ENCODE measurements at places on chromosomes 2 and 18.

DNA sequence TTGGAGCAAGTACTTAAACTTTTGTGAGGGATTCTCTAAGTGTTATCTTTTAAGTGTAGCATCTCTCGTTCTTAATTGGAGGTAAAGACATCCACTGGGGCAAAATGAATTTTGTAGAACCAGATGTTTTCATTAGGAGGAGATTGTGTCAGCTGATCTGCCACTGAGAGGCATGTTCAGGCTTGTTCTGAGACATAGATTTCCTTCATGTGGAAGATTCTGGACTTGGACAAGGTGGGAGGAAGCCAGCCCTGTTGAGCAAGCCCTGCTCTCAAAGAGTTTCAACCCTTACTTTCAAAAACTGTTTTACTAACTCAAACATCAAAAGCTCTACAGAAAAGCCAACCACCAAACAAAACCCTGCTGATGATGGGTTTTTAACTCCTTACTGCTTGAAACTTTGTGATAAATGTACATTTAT is 6.5 kb downstream of the MAP4K4 start:
- DNase-seq: no peak

DNA sequence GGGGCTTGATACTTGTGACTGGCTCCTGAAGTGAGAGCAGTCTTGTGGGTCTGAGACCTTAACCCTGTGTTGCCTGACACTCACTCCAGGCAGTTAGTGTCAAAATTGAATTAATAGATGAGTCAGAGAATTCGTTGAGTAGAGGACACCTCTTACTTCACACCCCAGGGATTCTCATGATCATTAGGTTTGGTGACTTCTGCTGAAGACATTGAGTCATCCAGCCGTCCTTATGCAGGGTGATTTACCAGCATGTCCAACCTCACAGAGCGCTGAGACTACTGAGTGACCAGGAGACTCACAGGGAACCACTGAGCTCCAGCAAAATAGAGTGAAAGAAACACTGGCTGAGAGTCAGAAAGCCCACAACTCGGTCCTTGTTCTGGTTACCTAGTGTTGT is 36.0 kb upstream of the EVA1A start:
- DNase-seq: no peak

DNA sequence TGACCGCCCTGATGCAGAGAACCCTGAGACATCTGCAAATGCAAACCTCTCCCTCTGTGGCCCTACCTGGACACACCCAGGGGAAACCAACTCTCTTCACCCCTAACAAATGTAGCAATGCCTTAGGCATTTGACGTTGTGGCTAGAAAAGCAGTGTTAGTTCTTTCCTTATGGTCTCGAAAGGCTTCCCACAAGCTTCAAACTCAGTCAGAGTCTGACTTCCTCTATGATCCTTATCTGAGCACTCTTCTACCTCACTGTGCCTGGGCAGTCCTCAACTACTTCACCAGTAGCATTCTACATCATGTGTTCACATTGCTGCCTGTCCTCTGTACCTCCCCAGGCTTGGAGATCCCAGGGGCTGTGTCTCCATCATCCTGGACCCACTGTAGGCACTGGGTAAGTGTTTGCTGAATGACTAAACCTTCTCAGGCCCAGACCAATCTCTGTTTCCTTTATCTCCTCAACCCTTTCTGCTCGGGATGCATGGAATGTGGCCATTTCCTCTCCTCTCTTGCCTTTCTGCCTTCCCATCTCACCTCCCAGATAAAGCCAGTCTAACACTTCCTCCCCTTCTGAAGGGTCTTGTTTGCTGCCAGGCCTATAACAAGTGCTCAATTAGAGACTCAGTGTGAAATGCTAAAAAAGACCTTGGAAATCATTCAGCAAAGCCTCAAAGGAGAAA is 91.7 kb upstream of the ACAA2 start:
- no peak for DNase-seq

GRCh38 chr18:13241083-13241892 is 22.7 kb downstream of the LDLRAD4 start:
- no peak for DNase-seq

GRCh38 chr2:23550553-23550952 is 165.6 kb downstream of the KLHL29 start:
- no peak for DNase-seq

Data from activated CD8-positive, alpha-beta memory T cell treated with anti-CD3 and anti-CD28 coated beads for 1 hour (primary cell).